ENCODE measurements at places on chromosomes 4 and X.

- DNase-seq: no peak
Observed at GRCh38 chr4:19987746-19988145, 264.0 kb upstream of the SLIT2 start.

DNA sequence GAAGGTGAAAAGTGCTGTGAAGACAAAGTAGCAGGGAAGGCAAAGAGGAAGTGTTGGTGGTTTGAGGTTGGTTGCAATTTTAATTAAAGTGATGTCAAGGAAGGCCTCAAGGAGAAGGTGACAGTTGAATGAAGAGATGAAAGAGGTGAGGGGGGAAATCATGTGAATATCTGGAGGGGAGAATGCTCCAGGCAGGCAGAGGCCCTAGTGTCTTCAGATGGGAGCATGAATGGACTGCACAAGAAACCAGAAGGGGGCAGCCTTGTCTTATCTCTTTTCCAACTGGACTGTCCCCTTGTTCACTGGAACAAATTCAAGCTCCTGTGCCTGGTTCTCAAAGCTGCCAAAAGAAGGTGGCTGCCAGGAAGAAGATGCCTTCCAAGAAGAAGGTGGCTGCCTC lies 68.4 kb downstream of the MAOB start:
- no peak for DNase-seq

GRCh38 chrX:118739577-118739976 lies 12.2 kb downstream of the IL13RA1 start:
- no peak for DNase-seq

DNA sequence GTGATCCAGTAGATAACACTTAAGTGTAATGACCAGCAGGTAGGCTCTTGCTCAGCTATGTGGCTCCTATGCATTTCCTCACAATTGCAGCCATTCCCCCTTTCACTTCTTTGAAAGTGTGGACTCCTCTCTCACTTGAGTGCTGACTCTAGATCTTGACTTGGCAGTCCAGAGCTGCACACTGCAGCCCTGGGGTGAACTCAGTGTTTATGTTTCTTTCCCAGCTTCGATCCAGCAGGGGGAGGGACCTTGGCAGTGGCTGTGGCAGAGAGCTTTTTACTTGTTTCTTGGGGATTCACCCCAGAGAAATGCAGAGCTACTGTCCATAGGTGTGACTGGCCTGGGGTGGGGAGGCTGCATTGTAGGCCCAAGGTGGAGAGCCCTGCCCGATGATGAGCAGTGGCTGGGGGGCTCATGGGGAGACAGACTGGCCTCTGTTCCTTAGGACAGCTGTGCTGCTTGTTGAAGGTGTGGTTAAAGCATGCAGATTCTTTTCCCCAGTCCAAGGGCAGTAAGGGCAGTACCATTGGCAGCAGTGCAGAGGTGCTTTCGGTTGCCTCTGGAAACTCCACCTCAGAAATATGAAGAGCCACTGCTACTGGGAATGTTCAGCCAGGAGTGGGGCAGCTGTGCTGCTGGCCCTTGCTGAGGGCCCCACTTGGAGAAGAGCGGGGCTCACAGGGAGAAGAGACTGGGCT lies 134.7 kb downstream of the SH3BGRL start:
- no peak for DNase-seq

DNA sequence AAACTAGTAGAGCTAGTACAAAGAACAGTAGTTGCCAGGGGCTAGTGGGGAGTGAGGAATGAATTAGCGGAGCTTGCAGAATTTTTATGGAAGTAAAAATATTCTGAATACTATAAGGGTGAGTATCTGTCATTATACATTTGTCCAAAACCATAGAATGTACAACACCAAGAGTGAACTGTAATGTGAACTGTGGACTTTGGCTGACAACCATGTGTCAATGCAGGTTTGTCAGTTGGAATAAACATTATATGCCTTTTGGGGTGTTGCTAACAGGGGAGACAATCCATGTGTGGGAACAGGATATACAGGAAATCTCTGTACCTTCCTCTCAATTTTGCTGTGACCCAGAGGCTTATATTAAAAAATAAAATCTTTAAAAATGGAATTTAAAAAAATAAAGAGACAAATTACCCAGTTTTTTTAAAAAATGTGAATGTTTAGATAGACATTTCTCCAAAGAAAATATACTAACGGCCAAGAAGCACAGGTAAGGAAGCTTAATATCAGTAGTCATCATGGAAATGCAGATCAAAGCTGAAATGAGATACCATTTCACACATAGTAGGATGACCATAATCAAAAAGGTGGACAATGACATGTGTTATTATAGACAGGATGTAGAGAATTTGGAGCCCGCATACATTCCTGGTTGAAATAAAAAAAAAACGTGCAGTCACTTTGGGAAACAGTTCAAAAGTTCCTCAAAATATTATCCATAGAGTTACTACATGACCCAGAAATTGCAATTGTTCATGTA lies 899.8 kb downstream of the RAB28 start:
- DNase-seq: no peak

All from right kidney (tissue), 9 donors.